ENCODE measurements at places on chromosomes 13 and 19.

GRCh38 chr19:12095111-12095790 is 30.7 kb downstream of the ZNF844 start:
- DNase-seq, result no peak

GRCh38 chr13:105466376-105466775 is 1069.1 kb downstream of the EFNB2 start:
- no peak for DNase-seq

GRCh38 chr13:114341003-114341777 is 26.9 kb downstream of the CHAMP1 start:
- no peak for DNase-seq

- no peak for DNase-seq
These were observed 18.2 kb downstream of the CRX start for GRCh38 chr19:47839913-47840312.

DNA sequence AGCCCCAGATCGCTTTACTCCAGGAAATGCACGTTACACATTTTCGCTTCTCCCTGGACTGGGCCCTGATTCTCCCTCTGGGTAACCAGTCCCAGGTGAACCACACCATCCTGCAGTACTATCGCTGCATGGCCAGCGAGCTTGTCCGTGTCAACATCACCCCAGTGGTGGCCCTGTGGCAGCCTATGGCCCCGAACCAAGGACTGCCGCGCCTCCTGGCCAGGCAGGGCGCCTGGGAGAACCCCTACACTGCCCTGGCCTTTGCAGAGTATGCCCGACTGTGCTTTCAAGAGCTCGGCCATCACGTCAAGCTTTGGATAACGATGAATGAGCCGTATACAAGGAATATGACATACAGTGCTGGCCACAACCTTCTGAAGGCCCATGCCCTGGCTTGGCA is 44.6 kb downstream of the KL start:
- DNase-seq, result no peak

DNA sequence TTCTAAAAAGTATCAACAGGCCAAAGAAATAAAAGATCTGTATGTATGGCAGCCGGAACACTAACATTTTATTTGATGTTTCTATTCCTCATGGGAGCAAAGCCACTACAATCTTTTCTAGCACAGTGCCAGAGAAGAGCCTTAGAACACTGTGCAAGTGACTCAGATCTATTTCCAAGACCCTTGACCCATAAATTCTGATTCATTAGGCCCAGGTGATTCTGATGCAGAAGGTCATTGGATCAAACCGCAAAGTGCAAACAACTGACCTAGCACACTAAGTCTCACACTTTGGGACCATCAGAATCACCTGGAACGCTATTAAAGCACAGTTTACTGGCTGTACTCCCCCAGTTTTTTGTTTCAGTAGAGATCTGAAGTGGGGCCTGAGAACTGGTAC is 87.6 kb downstream of the MYCBP2 start:
- DNase-seq, result no peak

GRCh38 chr13:107284173-107284572 is 716.2 kb upstream of the ARGLU1 start:
- no peak for DNase-seq

- DNase-seq, result no peak
These were observed 819.8 kb downstream of the PCDH9 start for GRCh38 chr13:66410314-66410713.

GRCh38 chr13:102742506-102742905 is 31.1 kb downstream of the TEX30 start:
- no peak for DNase-seq

DNA sequence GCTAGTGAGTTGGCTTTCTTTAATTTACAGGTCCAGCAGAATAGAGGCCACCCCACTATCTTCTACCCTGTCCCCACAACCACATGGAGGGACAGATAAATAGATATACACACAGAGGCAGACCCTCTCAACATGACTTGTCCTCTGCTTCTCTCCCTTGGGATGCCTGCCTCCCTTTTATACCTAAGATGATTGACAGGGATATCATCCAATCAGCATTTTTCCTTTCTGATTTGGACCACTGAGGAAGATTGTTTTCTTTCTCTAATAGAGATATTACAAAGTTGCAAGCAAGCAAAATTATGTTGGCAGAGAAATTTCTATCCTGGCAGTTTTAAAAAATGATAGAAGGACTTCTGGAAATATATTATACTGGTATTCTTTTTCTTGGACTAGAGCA is 35.8 kb downstream of the STOML3 start:
- DNase-seq, result no peak
